Hair follicular keratinocyte (primary cell): ENCODE measurements at places on chromosomes 6 and 20. TPM values are rescaled to one million over a fixed set of nuclear protein-coding genes. Genes with fewer than 3 reads are reported as not detected.

Gene TFEB
- total RNA-seq: 8.0 and 15.1 TPM in 2 replicates

Gene MOCS1
- 6.2 and 7.4 TPM in 2 replicates for total RNA-seq

Gene PLCB4
- total RNA-seq: 2.1 and 3.1 TPM in 2 replicates

Gene RNF217
- total RNA-seq: 8.7 and 13.0 TPM in 2 replicates

Gene STMND1
- total RNA-seq: not detected in 2 replicates

Gene CTAGE9
- not detected in 2 replicates for total RNA-seq
